8988T (cell line): ENCODE measurements at places on chromosomes 12 and 14.

- DNase-seq, result no peak
These were observed 34.9 kb upstream of the CERS5 start for GRCh38 chr12:50201987-50202521.

GRCh38 chr12:64571411-64571810 is 38.9 kb upstream of the RASSF3 start:
- DNase-seq, result no peak

GRCh38 chr14:30283822-30284446 is 275.0 kb upstream of the G2E3 start:
- no peak for DNase-seq

DNA sequence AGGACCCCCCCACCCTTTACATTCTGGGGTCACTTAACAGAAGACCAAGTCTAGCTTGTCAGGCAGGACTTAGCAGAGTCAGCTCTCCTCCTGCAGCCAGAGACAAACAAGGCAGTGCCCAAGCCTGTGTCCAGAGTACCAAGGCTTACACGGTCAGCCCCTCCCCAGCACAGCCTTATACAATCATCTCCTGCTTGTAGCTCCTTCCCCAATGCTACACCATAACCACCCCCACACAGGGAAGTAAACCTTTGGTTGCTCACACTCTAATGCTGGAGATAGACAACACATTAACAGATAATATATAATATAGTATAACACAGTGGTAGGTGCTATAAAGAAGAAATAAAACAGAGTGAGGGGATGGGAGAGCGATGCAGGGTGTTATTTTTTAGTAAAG is 175.4 kb upstream of the PWP1 start:
- DNase-seq, result no peak

- no peak for DNase-seq
These were observed 283.1 kb downstream of the FLRT2 start for GRCh38 chr14:85813040-85813439.
